Activated T-cell treated with anti-CD3 and anti-CD28 coated beads, Interleukin-2, amount 50 U/mL, for 72 hours (primary cell): ENCODE measurements at places on chromosomes 7 and 10. TPM values are rescaled to one million over a fixed set of nuclear protein-coding genes. Genes with fewer than 3 reads are reported as not detected.

Gene WDFY4
- 1.7 TPM for total RNA-seq

Gene PNPLA8
- total RNA-seq, result 29.9 TPM

Gene ADAM12
- total RNA-seq, result 1.0 TPM

Gene AGMO
- not detected for total RNA-seq

Gene PNLIP
- total RNA-seq, result not detected

Gene WBP1L
- total RNA-seq, result 19.6 TPM

Gene ANXA8
- not detected for total RNA-seq

Gene AKR1C4
- total RNA-seq, result not detected
